ENCODE measurements at places on chromosomes 13 and 19.
A peak's percentile ranks its signal among the peaks of the same experiment; 100 is the strongest.

- no peak for DNase-seq
Measured at GRCh38 chr13:49373716-49374115, 70.1 kb downstream of the CAB39L start.

GRCh38 chr13:49238621-49239020 is 9.1 kb upstream of the CDADC1 start:
- no peak for DNase-seq

DNA sequence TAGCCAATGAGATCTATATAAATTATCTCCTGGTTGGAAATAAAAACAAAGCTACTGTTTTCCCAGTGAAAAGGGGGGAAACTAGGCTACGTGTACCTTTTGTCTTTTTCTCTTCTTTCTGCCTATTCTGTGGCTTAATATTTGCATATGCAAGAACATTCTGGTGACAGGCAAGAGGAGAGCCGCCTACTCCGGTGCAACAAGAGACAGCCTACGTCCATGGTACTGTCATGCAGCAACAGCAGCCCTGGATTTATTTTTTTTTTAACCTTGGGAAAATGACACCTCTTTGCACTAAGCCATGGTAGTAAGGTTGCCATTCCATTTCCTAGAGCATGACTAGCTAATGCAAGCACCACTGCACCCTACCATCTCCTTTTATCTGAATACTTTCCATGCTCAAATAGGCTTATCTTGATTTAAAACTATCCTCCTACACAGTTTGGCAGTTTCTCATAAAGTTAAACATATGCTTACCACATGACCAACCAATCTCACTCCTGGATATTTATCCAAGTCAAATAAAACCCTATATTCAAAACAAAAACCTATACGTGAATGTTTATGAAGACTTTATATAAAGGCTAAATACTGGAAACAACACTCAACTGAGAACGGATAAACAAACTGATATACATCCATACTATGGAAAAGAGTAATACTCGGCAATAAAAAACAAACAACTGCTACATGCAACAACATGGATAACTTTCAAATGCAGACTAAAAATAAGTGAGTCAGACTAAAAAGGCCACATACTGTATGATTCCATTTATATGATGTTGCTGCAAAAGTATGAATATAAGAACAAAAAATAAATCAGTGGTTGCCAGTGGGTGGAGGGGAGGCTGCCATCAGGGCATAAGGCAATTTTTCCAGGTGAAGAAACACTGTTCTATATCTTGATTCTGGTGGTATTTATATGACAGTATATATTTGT is 17.3 kb downstream of the NUFIP1 start:
- no peak for DNase-seq

- DNase-seq, result no peak
Measured at GRCh38 chr13:111517641-111518010, 197.2 kb downstream of the TEX29 start.

GRCh38 chr19:31534786-31535657 is 185.8 kb upstream of the TSHZ3 start:
- no peak for DNase-seq

DNA sequence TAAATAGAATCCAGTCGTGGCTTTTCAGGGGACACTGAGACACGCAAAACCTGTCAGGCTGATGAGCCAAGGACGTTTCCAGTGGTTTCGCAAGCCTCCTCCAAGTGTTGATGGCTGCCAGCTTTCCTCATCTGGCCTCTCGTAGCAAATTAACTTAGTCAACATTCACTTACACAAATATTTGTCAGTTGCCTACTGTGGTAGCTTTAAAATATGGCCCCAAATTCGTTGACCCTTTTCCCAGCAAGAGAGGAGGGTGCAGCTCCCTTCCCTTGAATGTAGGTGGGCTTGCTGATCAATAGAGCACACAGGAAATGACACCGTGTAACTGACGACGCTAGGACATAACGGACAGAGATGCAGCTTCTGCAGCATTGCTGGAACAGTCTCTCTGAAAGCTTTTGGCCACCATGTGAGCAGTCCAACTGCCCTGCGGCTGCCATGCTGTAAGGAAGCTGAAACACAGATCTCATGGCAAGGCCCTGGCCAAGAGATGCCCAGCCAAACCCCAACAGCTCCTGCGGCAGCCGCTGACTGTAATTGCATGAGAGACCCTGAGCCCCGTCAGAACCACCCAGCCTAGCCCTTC is 5.5 kb upstream of the RANBP3 start:
- no peak for DNase-seq

DNA sequence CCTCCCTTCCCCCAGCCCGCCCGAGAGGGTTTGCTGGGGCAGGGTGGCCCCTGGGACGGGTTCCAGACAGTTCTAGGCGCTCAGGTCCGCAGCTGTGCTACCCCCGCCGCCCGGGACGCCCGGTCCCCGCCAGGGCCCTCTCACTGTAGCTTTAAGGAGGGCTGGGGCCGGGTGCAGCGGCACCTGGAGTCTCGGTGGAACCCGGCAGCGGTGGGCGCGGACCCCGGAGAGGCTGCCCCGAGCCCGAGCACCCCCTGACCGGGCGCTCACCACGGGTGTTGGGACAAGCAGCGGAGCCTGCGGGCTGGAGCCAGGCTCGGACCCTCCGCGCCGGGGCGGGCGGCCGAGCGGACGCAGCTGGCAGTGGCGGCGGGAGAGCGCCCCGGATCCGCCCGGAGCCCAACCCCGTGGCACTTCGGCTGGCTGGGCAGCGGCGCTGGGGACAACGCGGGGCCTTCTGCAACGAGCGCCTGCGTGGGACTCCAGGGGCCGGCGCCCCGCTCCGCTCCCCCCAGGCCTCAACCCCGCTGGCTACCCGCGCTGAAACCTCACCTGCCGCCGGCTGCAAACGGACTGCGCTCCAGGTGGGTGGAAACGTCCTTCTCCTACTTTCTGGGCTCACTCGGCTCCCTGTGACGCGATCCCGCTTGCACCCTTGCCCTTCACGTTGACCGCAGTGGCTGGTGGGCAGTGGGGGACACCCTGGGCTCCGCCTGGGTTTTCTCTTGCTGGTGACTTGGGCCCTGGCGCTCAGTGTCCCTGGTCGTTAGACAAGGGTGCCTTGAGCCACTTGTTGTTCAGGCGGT is 81.1 kb downstream of the ZNF429 start:
- DNase-seq, result peak; percentile 83

- DNase-seq, result no peak
Measured at GRCh38 chr19:45428384-45429231, 4.9 kb upstream of the ERCC1 start.

DNA sequence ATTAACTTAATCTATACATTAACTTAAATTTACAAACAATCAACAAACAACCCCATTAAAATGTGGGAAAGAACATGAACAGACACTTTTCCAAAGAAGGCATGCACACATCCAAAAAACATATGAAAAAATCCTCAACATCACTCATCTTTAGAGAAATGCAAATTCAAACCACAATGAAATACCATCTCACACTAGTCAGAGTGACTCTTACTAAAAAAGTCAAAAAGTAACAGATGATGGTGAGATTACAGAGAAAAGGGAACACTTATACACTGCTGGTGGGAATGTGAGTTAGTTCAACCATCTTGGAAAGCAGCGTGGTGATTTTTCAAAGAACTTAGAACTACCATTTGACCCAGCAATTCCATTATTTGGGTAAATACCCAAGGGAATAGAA is 759.2 kb upstream of the SLITRK1 start:
- DNase-seq, result no peak

- no peak for DNase-seq
Measured at GRCh38 chr13:39281539-39282150, 243.4 kb downstream of the NHLRC3 start.

DNA sequence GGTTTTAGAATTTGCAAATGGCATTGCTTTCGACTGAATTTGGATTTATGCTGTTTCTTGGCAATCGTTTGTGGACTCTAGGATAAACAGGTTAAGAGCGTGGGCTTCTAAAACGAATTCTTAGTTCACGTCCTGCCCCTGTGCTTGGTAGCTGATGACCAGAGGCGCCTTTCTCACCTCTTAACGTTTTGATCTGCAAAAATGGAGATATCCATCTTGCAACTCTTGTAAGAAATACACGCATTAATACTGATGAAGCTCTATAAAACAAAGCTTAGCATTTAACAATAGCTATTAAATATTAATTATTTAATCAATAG is 580 bp upstream of the KATNAL1 start:
- DNase-seq, result peak; percentile 20

DNA sequence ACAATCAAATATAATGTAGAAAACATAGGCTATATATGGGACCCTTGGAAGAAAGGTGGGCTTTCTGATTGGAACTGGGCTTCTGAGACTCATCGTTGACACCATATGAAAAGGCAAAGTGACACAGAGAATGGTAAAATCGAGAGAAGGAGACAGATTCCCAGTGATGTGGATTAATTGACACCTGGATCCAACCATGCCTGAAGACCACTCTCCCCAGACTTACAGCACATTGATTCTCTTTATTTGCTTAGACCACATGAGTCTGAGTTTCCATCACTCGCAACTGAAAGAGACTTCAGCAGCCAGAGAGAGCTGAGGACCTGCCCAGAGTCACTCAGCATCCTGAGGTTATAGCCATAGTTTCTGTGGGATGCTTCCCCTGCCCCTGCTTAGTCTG is 6.0 kb downstream of the CYP4F11 start:
- no peak for DNase-seq

DNA sequence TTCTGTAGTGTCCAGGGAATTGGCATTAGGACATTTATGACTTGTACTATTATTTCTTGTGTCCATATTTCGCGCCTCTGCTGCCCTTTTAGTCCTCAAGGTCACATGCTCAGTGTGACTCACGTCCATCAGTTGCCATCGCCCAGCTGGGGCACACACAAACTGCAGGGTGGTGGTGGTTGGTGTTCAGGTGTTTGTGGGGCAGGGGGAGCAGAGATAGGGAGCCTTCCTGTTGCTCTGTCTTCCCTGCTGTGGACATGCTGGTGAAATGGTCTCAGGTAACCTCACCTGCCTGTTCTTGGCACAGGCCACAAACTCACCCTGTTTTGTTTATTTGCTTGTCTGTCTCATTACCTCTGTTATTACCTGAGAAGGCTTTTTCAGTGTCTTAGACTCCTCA is 22.4 kb downstream of the PRR12 start:
- no peak for DNase-seq

DNA sequence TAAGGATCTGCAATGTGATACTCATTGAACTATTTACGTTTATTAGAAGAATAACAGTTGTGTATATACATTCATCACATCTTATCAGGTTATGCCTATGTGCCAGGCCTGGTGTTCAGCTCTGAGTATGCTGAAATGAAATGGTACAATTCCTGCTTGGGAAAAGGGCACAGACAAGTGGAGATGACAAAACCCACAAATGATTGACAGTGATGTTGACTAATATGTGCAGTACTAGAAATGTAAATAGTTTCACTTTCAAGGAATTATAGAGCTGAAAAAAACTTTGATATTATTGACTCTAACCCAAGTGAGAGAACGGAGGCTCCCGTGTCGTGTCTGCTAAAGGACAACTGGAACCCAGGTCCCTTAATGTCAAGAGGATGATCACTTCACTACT is 386.8 kb upstream of the DACH1 start:
- DNase-seq, result no peak

DNA sequence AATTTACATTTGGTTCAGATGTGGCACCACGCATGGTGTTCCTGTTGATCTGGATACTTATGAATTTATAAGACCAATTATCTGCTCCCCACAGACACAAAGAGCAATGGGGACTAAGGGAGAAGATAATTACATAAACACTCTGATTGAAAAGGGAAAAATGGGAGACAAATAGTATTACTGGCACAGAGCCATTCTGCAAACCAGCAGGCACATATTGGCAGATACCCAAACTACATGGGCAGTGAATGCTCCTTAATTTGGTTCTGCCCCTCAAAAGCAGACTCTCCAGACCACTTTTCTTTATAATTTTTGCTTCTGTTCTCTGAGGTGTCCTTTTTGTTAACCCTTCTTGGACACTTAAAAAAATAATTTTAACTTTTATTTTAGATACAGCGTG is 1674.2 kb downstream of the PCDH9 start:
- no peak for DNase-seq

DNA sequence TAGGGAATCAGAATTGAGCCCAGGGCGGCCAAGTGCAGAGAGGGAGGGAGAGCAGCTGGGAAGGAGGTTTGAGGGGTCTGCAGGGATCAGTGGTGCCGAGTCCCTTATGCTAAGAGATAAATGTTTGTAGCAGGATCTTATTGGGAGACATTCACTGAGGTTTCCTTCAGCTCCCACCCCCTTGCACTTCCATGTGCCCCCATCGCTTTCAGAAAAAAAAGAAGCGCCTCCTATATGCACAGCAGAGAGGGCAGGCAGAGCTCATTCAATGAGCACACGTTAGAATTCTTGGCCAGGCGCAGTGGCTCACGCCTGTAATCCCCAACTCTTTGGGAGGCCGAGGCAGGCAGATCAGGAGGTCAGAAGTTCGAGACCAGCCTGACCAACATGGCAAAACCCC is 28.0 kb downstream of the CYP4F2 start:
- peak; percentile 44 for DNase-seq

All from hematopoietic multipotent progenitor cell treated with erythropoietin and hydrocortisone succinate and interleukin-3 and kit ligand, for 4 days (in vitro differentiated cells).